ENCODE measurements at places on chromosomes 5 and 9.

DNA sequence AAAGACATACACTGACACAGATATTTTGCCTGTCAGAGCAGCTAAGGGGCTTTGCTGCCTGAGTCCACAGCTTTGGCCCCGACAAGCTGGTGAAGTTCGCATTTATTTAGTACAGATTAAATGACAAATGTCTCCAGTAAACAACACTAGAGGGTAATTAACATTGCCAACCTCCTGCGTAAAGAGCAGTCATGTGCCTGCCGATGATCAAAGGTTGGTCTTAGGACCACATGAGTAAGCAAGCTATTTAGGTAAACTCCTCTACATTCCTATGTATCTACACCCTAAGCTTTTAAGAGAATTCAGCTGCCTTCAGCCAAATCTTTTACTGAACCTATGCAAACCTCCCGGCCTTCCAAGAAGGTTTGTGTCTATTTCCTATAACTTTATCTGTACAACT lies 73.0 kb upstream of the PJA2 start:
- DNase-seq, result no peak

DNA sequence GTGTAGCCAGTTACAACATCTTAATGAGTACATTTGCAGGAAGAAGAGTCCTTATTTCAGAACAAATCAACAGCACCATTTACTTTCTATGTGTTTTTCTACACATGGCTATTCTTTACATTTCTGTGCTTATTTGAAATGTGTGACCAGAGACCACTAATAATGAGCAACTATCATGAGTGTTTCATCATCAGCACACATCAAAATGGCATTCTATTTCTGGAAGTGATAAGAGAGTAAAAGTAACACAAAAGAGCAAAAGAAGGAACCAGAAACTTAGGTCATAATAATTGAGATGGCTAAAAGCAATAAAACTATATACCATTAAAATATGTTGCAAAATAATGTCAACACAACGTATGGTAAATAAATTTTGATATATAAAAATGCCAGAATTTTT lies 159.7 kb downstream of the PBX3 start:
- no peak for DNase-seq

GRCh38 chr5:59094864-59095263 lies 512.0 kb downstream of the RAB3C start:
- no peak for DNase-seq

DNA sequence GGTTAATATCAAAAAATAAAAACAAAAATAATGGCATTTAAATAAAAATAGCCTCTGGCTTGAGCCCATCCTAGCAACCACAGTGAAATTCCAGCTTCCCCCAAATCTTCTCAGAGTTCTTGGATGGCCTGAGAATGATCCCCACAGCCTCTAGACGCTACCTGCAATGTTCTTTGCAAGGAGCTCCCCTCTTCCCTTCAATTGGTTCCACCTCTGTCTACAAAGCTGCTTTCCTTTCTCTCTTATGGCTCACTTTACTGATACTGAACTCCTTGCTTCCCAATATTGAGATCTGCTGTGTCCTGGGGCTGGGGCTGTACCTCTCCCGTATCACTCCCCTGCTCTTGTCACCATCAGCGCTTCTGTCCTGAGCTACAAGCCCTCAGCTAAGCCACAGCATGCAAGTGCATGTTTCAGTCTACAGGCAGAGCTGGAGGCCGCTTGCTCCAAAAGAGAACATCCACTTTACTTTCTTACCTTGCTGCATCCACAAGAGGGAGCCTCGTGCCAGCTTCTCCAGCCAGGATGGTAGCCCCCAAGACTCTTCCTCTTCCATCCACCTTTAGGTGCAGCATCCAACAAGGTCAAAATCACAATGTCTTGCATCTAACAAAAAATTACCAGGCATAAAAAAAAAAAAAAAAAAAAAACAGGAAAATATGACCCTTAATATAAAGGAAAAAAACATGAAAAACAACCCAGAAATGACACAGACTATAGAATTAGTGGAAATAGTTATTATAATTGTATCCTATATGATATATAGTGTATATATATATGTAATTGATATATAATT lies 57.4 kb upstream of the PRSS3 start:
- no peak for DNase-seq

GRCh38 chr5:95986001-95986400 lies 24.4 kb upstream of the ELL2 start:
- no peak for DNase-seq

GRCh38 chr9:114155995-114156656 lies 789 bp downstream of the COL27A1 start:
- DNase-seq, result no peak

DNA sequence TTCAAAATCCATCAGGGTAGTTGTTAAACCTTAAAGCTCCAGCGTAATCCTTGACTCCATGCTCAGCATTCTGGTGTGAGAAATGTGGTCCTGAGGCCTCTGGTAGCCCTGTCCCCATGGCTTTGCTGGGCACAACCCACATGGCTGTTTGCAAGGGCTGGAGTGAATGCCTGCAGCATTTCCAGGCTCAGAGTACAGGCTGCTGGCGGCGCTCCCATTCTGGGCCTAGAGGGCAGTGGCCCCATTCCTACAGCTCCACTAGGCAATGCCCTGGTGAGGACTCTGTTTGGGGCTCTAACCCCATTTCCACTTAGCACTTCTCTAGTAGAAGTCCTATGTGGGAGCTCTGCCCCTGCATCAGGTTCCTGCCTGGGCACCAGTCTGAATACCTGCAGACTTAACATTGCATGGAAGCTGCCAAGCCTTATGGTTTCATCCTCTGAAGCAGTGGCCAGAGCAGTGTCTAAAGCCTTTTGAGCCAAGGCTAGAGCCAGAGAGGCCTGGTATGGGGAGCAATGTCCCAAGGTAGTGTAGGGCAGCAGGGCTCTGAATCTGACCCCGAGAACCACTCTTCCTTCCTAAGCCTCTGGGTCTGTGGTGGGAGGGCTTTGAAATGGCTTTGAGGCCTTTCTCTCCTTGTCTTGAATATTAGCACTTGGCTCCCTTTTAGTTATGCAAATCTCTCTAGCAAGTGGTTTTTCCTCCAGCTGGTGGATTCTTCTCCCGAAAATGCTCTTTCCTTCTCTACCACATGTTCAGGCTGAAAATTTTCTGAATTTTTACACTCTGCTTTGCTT lies 5.8 kb upstream of the ALDH1A1 start:
- no peak for DNase-seq

DNA sequence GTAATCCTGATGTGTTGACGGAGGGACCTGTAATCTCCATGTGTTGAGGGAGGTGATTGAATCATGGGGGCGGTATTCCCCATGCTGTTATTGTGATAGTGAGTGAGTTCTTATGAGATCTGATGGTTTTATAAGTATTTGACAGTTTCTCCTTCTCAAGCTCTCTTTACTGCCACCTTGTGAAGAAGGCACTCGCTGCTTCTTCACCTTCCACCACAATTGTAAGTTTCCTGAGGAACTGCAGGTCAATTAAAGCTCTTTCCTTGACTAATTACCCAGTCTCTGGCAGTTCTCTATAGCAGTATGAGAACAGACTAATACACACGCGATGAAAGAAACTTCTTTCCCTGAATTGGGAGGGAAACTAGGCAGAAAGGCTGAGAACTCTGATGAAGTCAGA lies 141.1 kb upstream of the RAD23B start:
- DNase-seq, result no peak

DNA sequence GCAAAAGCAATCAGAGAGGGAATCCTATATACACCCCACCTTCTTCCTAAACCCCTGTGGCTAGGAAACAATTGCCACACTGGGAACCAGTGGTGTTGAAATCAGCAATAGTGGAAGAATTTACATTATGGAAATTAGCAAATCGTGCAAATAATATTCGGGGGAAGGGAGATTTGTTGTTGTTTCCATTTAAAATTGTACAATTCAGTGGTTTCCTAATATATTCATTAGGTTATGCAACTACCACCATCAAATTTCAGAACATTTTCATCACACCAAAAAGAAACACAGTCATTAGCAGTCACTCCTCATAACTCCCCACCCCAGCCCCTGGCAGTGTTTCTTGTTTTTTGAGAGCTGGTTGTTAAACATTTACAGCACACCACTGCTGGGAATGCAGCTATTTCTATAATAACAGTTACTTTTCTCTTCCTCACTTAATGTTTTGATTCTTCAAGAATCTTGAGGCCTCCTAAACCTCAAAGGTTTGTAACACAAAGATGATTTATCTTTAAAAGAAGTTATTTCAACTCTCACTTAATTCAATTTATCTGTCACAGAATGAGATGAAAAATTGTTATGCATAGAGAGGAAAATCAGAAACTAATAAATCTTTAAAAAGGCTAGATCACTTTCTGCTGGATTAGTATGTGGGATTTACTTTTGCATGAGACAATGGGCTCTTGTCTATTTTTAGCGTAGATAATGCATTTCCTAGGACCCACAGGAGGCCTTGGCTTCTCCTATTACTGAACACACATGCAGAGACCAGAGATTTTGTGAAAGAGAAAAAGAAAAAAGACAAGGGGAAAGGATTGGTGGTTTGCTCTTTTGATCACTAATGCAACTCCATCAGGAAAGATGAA lies 91.8 kb upstream of the DAPK1 start:
- DNase-seq, result no peak

GRCh38 chr9:77435688-77436087 lies 212.4 kb downstream of the GNA14 start:
- DNase-seq, result no peak

GRCh38 chr5:27038476-27038875 lies at the start of gene CDH9:
TSS of gene CDH9 (minus strand) at chr5:27038586. CDS start at chr5:26988333, 50,253 bp downstream.
- no peak for DNase-seq

GRCh38 chr5:144812763-144813162 lies 642.1 kb downstream of the KCTD16 start:
- DNase-seq, result no peak

DNA sequence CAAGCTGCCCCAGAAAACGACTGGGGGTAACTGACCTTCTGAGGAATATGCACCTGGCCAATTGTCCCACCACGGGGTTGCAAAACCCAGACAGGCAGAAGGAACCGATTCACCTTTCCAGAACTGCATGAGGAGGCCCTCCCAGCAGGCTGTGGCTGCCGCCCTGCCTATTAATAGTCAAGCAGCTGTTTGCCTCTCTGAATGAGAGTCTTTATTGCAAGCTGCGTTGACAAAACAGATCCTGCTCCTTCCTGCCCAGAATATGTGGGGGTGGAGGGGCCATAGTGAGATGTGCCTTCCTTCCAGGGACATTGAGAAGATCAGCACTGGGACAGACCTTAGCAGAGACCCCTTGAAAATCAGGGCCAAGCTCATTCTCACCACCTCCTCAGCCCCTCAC lies 18.3 kb upstream of the TCOF1 start:
- no peak for DNase-seq

DNA sequence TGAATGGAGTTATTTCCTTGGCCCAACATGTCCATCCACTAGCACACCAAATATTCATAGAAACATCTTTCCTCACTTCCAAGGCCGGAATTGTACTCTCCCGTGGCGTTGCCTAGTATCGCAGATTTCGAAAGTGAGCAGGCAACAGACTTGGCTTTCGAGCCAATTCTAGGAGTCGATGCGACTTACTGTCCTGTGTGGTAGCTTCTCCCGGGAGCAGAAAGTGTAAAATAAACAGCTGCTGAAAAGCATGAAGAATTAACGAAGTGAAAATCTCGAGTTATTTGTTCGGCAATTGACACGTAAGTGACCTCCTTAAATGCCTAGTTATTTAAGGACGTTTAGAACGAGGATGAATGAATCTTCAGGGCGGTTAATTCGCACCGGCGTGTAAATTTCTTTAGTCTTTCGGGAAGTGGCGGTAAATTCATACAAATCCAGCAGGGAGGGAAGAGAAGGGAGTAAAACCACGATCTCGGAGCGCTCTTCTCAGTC lies 449 bp upstream of the PCSK5 start:
- DNase-seq, result no peak

GRCh38 chr5:157130925-157131324 lies 11.7 kb downstream of the MED7 start:
- no peak for DNase-seq

DNA sequence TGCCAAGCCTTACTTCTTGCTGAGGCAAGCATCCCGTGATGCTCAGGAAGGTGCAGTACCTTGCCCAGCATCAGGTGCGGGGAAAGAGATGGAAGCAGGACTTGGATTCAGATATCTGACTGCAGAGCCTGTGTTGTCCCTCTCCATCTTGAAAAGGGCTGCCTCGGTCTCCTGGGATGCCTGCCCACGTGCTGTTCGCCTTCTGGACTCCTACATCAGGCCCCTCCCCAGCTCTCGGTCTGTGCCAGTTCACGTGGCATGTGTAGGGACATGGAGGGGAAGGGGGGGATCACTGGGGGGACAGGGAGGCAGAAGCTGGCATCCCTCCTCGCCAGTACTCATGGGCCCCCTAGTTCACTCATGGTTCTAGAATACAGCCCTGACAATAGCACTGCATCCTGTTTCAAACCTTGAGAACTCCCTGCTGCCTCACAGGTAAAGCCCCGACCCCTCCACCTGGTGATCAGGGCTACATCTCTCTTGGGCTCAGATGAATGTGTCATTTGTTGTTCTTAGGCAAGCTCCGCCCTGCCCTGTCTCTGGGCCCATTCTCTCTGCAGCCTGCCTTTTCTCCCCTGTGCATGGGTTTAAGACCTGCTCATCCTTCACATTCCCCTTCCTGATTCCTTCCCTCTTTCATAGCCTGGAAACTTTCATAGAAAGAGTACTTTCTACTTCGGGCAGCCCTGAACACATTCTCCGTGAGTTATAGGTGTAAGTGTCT lies 38.9 kb upstream of the SLC25A51 start:
- no peak for DNase-seq

- DNase-seq, result no peak
These were observed 65.4 kb downstream of the PRRC1 start for GRCh38 chr5:127582773-127583370.

DNA sequence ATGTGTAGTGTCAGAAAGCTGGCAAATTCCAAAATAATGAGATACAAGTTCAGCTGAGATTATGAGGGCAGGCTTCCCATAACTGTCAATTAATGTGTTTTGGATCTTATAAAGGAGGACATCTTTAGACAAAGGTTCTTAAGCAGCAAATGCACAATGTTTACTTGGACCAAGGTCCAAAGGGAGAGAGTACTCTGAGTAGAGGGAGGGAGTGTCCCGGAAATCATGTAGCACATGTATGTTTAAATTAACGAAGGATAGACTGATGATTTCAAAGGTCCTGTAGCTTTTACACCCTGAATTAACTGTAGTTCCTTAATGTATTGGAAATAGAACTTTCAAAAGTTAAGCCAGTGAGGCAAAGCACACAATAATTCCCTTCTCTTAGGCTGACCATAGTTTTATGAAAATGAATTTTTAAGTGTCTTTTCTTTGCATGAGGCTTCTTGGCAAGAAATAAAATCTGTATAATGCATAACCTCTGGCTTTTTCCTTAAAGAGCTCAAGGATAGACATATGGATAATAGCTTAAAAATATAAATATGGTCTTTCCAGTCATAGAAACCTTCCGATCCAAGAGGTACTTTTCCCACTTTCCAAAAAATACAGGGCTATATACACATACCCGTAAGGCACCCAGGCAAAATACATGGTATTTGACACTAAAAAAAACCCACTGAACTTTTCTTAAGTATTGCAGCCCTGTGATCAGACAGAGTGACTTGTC lies 93.0 kb downstream of the PCSK5 start:
- DNase-seq, result no peak

Data from stimulated activated CD8-positive, alpha-beta memory T cell treated with anti-CD3 and anti-CD28 coated beads, Interleukin-2, amount 100 ng/mL, for 1 hour (primary cell).